Peyer's patch (tissue), 4 donors: ENCODE measurements at places on chromosomes 2 and 18.

- DNase-seq, result no peak
Observed at GRCh38 chr2:200471324-200471848, 38.5 kb downstream of the KCTD18 start.

DNA sequence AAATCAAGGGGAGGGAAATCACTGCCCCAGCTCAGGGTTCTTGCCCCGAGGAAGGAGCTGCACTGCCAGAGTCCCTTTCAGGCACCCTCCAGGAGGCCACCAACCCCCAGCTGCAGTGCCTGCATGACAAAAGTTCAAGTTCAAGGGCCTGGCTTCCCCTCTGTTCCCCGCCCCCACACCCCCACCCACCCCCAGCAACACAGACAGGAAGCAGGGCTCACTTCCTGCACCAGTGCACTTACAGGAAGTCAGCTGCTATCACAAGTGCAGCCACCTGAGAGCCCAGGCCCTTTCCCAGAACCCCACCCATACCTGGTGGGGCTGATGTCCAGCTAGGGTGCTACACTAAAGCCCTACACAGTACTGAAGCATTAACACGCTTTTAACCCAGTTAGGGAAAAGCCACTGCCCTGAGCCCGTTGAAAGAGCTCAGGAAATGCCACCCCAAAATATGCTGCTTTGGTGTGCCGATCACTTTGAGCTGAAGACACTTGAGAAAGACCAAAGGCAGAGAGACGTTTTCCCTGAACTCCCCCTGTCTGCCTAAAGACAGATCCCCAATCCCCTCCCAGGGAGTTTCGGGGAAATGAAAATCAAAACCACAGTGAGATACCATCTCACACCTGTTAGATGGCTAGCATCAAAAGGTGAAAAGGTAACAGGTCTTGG is 109.9 kb upstream of the CAB39 start:
- no peak for DNase-seq

- no peak for DNase-seq
Observed at GRCh38 chr2:237283131-237283928, 130.6 kb downstream of the COL6A3 start.

- DNase-seq, result no peak
Observed at GRCh38 chr2:45992021-45992740, 305.0 kb upstream of the EPAS1 start.

DNA sequence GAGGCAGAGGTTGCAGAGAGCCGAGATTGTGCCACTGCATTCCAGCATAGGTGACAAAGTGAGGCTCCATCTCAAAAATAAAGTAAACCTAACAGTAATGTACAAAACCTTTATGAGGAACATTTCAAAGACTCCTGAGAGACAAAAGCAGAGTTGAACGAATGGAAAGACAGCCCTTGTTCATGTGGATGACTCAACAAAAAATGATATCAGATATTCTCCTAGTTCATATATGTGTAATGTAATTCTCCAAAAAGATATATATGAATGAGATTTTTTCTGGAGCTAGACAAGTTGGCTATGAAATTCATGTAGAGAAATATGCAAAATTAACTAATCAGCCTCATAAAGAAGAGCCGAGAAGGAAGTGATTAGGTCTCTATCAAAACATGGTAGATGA is 61.7 kb downstream of the KIAA1328 start:
- no peak for DNase-seq

DNA sequence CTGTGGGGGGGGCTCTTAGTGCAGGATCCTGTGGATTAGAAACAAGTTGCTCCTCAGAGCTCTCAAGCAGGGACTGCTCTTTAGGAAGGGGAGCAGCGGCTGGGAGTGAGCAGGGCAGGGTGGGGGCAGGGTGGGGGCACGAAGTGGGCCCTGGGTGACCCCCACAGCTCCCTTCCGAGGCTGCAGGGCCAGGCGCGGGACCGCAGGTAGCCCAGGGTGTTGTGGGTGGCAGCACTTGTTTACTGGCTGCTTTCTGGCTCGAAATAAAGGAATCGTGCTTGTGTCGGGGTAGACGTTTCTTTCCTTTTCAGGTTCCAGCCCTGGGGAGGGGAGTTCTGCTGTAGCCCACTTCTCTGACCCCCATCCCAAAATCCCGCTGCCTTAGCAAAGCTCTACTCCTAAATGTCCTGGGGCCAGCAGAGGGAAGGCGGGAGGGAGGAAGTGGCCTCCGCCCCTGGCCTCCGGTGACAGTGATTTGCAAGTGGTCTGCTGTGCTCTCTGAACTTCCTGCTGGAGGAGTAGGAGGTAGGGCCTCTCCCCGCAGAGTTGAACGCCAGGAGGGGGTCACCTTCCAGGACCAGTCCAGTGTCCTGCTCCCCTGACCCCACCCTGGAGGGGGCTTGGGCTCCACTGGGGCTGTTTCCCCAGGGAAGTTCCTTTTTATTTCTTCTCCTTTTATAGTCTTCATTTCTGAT is 8.3 kb downstream of the NEU4 start:
- peak; percentile 50 for DNase-seq

DNA sequence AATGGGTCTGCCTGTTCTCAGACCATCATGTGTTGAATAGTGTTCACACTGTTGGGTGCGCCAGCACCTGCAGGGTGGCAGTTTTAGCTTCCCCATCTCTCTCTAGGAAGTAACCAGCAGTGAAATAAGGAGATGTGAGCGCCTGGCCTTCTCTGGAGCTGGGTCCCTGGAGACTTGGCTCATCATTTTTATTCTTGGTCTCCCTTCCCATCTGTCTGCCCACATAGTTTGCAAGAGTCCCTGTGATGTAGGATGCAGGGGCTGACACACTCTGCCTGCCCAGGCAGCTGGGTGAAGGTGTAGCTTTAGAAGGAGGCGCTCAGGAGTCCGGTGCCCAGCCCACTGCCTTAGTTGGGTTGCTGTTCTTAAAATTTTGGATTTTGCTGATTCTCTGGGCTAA is 172.2 kb downstream of the LDLRAD4 start:
- no peak for DNase-seq

GRCh38 chr2:173148520-173148919 is 72.9 kb downstream of the MAP3K20 start:
- no peak for DNase-seq
